ENCODE measurements at places on chromosomes 7 and 10.

DNA sequence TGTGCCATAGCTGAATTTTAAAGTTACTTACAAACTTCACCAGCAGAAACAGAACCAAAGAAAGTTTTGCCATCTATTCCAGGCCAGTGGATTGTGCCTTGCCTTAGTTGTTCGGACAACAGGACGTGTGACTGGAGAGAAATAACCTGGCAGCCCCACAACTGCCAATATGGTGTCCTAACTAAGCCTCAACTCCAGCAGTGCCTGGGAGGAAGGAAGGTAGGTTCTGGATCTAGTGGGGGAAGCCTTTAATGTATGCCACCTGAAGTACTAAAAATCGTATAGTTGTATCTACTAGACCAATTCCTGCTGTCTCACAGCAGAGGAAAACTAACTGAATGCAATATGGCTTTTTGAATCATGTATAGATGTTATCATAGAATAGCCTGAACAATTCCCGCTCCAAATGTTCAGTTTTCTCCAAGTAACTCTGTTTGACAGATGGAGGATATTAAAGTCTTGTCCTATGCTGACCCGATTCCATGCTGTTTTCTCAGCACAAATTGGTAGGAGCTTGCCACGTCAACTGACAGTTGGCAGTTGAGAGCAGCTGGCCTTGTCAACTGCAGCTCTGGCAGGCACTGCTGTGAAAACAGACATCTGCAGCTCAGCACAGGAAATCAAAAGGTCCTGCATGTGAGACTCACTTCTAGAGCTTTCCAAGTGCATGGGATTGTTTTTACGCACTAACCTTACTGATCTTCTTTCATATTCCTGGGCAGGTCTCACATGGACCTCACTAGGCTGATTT lies 84.5 kb upstream of the WNT16 start:
- no peak for ATAC-seq
- H3K36me3 ChIP-seq: no peaks in the 10 kb centered on the region
- no peak overlapping the region for H3K4me3 ChIP-seq
- no peak overlapping the region for H3K27ac ChIP-seq
- no peaks in the 10 kb centered on the region for H3K4me1 ChIP-seq

- no peak for ATAC-seq
- H3K4me3 ChIP-seq: no peak overlapping the region
- no peaks in the 10 kb centered on the region for H3K27me3 ChIP-seq
- peaks cover 18% of the 10 kb centered on the region for H3K36me3 ChIP-seq
- peaks cover 14% of the 10 kb centered on the region for H3K4me1 ChIP-seq
Measured at GRCh38 chr7:2116989-2117591, 115.7 kb downstream of the MAD1L1 start.

DNA sequence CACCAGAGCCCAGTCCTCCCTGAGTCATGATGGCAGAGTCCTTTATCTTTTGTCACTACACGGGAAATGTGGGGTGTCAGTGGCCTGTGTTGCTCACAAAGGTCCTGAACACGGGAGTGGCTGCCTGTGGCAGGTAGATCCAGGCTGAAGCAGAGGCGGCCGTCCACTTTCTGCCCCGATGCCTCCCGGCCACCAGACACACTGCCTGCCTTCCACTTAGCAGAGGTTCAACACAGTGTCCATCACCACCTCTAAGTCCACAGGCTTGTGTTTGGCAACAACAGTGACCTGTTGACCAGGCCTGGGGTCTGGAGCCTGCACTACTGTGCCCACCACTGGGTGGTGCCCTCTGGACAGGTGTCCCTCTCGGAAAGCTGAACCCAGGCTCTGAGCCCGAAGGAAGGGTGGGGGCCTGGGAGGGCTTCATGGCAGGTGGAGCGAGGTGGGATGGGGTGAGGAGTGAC lies 49.9 kb upstream of the CAMK2B start:
- peaks cover 4% of the 10 kb centered on the region for H3K27me3 ChIP-seq
- H3K36me3 ChIP-seq: peaks cover 6% of the 10 kb centered on the region
- peaks cover 3% of the 10 kb centered on the region for H3K4me1 ChIP-seq

DNA sequence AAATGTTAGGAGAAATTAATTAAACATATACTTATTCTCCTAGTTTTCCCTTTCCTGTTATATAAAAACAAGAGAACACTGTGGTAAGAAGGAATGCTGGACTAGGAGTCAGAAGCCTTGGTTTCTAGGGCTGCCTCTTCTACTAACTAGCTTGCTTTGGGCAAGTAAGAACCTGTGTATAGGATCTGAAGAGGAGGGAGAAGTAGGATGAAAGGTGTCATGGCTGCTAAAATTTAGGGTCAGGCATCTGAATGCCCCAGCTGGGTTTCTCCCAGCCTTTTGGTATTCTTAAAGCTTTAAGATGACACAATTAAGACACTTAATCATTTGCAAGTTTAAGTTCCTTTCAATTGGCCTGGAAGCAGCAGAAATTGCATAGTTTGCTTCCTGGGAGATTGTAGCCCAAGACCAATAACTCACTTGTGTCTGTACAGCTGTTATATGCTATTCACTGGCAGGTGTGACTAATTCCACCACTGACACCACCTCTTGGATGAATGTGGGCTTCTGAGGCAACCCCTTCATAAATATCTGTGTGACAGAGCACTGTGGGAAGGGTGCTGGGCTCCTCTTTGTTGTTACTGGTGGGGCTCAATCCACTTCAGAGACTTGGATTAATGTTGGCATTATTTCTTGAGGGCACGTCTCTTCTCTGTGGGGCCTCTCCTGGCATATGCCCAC lies 137.2 kb downstream of the LRMDA start:
- H3K36me3 ChIP-seq: no peaks in the 10 kb centered on the region
- no peaks in the 10 kb centered on the region for H3K4me1 ChIP-seq
- no peak for ATAC-seq

GRCh38 chr7:1919539-1920265 lies 249.6 kb downstream of the ELFN1 start:
- ATAC-seq: peak; percentile 2
- peak overlapping the region; percentile 76 for H3K4me3 ChIP-seq
- no peaks in the 10 kb centered on the region for H3K27me3 ChIP-seq
- H3K27ac ChIP-seq: no peak overlapping the region
- peaks cover 23% of the 10 kb centered on the region for H3K4me1 ChIP-seq

DNA sequence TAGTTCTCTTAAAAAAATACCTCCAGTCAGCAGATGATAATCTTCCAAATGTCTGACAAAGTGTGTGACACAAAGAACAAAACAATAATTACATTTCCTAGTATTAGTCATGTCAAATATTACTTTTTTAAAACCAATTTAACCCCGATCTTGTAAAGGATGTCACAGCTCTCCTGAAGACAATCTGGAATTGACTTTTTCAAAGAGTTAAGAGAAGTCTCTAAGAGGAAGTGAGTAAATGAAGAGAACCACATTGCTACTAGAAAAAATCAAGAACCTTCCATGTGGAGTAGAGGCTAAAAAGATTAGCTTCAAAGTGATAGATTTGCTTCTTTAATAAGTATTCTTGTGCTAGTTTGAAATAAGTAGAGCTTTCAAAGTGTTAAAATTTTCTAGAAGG lies 218.2 kb upstream of the IMMP2L start:
- no peak overlapping the region for H3K27ac ChIP-seq
- H3K4me3 ChIP-seq: no peak overlapping the region
- H3K36me3 ChIP-seq: no peaks in the 10 kb centered on the region
- no peak for ATAC-seq
- peaks cover 24% of the 10 kb centered on the region for H3K27me3 ChIP-seq

GRCh38 chr7:53811555-53812079 lies 730.6 kb upstream of the VSTM2A start:
- ATAC-seq: peak; percentile 66
- peak overlapping the region; percentile 43 for H3K4me3 ChIP-seq
- H3K27me3 ChIP-seq: no peaks in the 10 kb centered on the region
- no peaks in the 10 kb centered on the region for H3K36me3 ChIP-seq
- H3K4me1 ChIP-seq: no peaks in the 10 kb centered on the region
- no peak overlapping the region for H3K27ac ChIP-seq

GRCh38 chr10:69685802-69686585 lies 55.9 kb downstream of the FAM241B start:
- H3K27me3 ChIP-seq: peaks cover 3% of the 10 kb centered on the region
- ATAC-seq: no peak
- H3K4me3 ChIP-seq: no peak overlapping the region
- H3K27ac ChIP-seq: no peak overlapping the region

DNA sequence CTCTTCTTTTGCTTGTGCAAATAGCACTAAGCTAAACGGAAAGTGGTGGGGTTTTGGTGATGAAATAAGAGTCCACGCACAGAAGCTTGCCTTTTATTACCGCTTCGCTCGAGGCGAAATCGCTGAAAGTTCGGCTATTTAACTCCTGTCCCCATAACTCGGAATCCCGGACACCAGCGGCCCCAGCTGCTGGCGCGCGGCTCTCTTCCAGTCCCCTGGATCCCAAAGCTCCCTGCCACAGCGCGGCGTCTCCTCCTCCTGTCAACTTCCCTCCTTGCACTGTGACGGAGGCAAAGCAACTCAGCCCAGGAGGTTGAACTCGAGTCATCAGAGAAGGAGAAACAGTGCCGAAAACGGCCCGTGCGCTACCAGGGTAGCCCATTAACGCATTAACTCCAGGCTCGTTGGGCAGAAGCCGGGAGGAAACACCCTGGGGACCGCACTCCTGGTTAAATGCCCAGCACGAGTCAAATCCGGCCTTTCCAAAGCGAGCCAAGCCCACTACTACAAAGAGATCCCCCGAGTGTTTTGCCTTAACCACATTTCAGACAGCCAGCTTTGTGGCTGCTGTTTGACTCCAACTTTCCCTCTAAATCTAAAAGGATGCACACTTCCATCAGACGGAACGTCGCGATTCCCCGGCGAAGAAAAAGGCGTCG lies 1.3 kb downstream of the SEMA3D start:
- H3K27me3 ChIP-seq: peaks cover 13% of the 10 kb centered on the region
- no peak overlapping the region for H3K27ac ChIP-seq
- H3K4me1 ChIP-seq: no peaks in the 10 kb centered on the region
- H3K36me3 ChIP-seq: no peaks in the 10 kb centered on the region
- no peak overlapping the region for H3K4me3 ChIP-seq

GRCh38 chr7:50743893-50744292 lies 38.8 kb downstream of the GRB10 start:
- peaks cover 16% of the 10 kb centered on the region for H3K4me1 ChIP-seq
- ATAC-seq: no peak
- H3K27me3 ChIP-seq: no peaks in the 10 kb centered on the region
- H3K4me3 ChIP-seq: no peak overlapping the region
- no peak overlapping the region for H3K27ac ChIP-seq
- H3K36me3 ChIP-seq: no peaks in the 10 kb centered on the region

DNA sequence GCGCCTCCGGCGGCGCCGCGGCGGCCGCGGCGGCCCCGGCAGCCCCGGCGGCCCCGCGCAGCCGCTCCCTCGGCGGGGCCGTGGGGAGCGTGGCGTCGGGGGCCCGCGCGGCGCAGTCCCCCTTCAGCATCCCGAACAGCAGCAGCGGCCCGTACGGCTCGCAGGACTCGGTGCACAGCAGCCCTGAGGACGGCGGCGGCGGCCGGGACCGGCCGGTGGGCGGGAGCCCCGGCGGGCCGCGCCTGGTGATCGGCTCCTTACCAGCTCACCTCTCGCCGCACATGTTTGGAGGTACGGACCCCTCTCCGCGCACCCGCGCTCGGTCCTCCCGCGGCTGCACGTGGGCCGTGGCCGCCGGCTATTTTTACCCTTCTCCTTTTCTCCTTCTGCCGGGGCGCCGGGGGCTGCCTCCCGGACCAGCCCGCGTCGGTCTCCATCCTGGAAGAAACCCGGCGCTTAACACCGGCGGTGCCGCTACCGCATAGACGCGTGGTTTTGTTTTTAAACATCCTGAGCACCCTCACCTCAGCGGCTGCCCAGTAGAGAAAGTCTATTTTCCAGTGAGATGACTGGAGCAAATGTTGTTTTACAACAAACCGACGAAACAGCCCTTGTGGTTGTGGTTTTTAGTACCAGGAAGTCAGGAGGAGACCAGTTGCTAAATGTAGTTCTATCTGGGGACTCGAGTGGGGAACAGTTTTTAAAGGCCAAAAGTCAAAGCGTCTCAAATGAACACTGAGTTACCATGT lies 1.3 kb downstream of the ZNRF2 start:
- no peaks in the 10 kb centered on the region for H3K27me3 ChIP-seq
- H3K4me1 ChIP-seq: peaks cover 45% of the 10 kb centered on the region
- peak overlapping the region; percentile 91 for H3K4me3 ChIP-seq
- peak; percentile 24 for ATAC-seq
- H3K27ac ChIP-seq: peak overlapping the region; percentile 94

DNA sequence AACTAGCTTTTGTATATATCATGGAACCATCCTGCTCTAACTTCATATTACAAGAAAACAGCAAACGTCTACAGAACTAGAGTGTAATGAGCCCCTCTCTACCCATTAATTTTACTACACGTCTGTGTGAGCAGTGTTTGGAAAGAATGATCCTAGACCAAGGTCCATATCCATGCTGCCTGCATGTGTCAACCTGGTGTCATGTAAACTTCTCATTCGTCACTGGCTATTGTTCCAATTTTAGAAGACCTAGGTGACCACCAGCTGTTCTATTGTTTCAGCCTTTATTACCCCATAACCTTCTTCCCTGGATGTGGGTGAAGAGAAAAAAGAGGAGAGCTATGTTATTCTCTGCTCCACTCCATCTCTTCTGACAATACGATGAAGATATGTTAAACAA lies 77.1 kb downstream of the CREM start:
- no peak overlapping the region for H3K4me3 ChIP-seq
- ATAC-seq: no peak
- H3K36me3 ChIP-seq: peaks cover 82% of the 10 kb centered on the region
- H3K4me1 ChIP-seq: peaks cover 18% of the 10 kb centered on the region
- no peaks in the 10 kb centered on the region for H3K27me3 ChIP-seq

DNA sequence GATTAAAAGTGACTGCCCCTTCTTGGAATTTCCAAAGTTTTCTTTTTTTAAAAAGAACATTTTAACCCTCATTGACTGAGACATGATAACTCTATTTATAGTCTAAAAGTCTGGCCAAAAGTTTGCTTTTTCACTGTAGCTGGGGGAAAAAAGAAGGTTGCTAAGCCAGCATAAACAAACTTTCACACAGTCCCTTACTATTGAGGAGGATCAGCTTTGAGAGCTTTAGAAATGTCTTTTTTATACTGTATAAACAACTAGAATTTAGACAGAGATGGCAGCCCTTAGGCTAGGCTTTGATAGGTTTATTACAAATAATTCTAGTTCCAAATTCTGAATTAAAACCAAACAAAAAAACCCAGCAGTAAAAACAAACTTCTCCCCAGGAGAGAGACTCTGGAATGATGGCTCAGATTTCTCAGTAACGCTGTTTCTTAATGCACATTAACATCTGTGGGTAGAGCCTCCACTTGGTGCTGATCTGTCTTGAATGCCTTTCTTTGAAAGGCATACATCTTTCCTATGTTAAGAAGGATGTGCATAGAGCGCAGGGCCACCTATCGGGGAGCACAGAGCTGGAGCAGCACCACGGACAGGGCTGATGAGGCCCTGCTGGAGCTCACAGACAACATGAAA lies 100.9 kb upstream of the PDLIM1 start:
- H3K27ac ChIP-seq: no peak overlapping the region
- no peaks in the 10 kb centered on the region for H3K36me3 ChIP-seq
- no peak for ATAC-seq
- H3K4me1 ChIP-seq: peaks cover 10% of the 10 kb centered on the region
- H3K27me3 ChIP-seq: peaks cover 4% of the 10 kb centered on the region

DNA sequence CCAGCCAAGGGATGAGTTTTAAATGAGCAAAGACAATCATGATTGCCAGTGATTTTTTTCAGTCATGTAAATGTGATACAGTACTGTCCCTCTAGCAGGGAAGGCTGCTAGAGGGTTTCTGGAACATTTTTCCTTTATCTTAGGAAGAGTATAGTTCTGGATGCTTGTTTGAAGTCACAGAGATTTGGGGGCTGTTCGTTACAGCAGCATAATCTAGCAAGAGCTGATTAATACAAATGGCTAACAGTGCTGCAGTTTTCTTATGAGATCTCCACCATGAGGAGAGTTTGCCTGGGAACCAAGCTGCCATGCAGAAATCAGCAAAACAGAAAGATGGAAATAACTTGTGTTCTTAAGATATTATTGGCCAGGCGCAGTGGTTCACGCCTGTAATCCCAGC lies 7.9 kb upstream of the PPA1 start:
- peaks cover 4% of the 10 kb centered on the region for H3K27me3 ChIP-seq
- no peaks in the 10 kb centered on the region for H3K36me3 ChIP-seq
- H3K4me1 ChIP-seq: peaks cover 6% of the 10 kb centered on the region
- H3K27ac ChIP-seq: no peak overlapping the region
- ATAC-seq: no peak
